Small intestine (tissue), 16 donors: ENCODE measurements at places on chromosomes 16 and 17. TPM values are rescaled to one million over a fixed set of nuclear protein-coding genes. Genes with fewer than 3 reads are reported as not detected.

ABCC12 gene
- not detected for polyA plus RNA-seq

NAGS gene
- polyA plus RNA-seq: 58.6 TPM

IQCK gene
- 1.1 TPM for polyA plus RNA-seq

TPSD1 gene
- polyA plus RNA-seq: not detected

YPEL3 gene
- 39.6 TPM for polyA plus RNA-seq

LGALS9C gene
- polyA plus RNA-seq: 10.0 TPM

ABCC11 gene
- polyA plus RNA-seq: 0.15 TPM
